ENCODE measurements at places on chromosomes 3 and 15.

DNA sequence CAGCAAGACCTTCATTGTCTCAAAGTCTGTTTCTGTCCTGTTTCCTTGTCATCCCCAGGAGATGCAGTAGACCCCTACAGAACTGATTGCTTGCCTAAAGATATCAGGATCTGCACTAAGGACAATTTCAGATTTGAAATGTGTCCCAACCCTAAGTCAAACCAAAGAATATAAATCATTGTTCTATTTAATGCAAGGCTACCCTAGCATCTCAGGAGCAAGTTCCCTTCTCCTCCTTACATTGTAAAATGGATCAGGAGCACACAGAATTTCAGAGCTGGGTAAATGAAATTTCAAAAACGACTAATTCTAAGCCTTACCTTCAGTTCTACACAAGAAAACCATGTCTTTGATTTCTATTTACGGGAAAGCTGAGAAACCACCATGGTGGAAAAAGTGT, 360.9 kb upstream of the KCNH8 start:
- no peak for DNase-seq

- DNase-seq, result no peak
Measured at GRCh38 chr3:188489639-188490405, 335.9 kb downstream of the LPP start.

GRCh38 chr3:32859604-32860237, 41.9 kb downstream of the TRIM71 start:
- no peak for DNase-seq

DNA sequence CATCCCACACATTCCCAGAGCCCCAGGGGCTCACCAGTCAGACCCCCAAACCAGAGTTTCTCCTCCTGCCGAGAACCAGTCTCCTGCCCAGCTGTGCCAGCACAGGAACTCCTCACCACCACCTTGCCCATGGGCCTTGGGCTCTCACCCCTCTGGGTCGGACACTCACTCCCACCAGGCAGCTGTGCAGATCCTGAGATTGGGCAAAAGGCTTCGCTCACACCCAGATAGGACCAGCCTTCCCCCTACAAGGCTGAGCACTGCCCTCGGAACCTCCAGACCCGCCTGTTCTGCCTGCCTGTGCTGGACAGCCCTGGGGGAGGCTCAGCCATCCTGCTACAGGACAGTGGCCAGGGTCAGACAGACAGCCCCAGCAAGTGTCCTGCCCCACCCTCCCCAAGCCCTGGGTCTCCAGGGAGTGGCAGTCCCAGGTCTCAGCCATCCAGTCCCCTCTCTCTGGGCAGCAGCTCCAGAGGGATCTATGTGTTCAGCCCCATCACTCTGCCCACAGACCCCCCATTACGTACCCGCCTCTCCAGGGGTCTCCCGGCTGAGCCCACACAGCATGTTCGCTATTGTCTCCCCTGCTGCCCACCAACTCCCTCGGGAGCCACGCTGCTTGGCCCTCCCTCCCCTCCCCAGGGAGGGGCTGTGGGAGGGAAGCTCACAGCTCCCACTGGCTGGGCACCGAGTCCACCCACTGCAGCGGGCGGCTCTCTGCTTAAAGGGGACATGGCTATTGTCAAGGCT, at the start of gene GRIP2:
TSS of gene GRIP2 (minus strand) at position 601 of the 750 bp plus-strand sequence. CDS start at position 567, 34 bp downstream.
- no peak for DNase-seq

- DNase-seq, result no peak
Measured at GRCh38 chr3:63872135-63872924, 8.7 kb downstream of the ATXN7 start.

- DNase-seq, result no peak
Measured at GRCh38 chr3:37447732-37448131, 273.4 kb upstream of the LRRFIP2 start.

DNA sequence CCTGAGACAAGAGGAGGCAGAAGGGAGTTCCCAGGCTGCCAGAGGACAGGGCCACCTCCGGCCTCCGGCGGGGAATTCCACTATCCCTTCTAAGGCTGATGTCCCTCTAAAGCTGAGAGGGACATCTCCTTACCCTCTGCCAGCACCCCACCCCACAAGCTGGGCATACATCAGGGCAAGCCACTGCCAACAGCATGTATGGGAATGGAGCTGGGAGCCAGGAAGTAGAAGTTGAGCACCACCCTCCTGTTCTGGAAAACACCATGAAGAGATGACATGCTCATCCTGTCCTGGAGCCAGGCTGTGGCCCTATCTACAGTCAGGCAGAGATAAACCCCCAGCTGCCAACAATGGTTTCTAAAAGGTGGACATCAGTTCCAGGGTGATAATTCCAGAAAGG, 7.1 kb downstream of the PLCD1 start:
- no peak for DNase-seq

- DNase-seq, result no peak
Measured at GRCh38 chr15:47887241-47887800, 170.0 kb downstream of the SEMA6D start.

GRCh38 chr15:49904296-49904695, 214.7 kb downstream of the ATP8B4 start:
- DNase-seq, result no peak

DNA sequence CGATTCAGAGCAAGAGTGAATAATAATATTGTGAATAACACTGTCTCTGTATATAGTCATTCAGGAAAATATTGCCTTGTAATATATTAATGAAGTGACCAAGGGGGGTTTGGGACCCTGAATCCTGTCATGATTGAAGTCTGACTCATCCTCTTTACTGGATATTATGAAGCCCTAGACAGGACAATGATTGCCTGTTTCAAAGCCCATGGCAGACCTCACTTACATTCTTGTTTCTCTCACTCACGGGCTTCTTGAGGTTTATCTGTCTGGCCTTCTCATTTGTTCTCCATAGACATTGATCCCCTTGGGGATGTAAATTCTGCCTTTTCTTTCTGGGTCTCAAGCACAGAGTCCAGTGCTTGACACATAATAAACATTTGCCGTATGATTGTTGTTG, 449.3 kb upstream of the THRB start:
- no peak for DNase-seq
